Stimulated activated CD8-positive, alpha-beta memory T cell treated with anti-CD3 and anti-CD28 coated beads, Interleukin-15, amount 100 ng/mL, for 48 hours (primary cell): ENCODE measurements at places on chromosomes 13 and 19.

- DNase-seq, result no peak
These were observed 8.5 kb upstream of the STK24 start for GRCh38 chr13:98585398-98585754.

GRCh38 chr19:32771596-32771995 lies 52.0 kb downstream of the TDRD12 start:
- no peak for DNase-seq

DNA sequence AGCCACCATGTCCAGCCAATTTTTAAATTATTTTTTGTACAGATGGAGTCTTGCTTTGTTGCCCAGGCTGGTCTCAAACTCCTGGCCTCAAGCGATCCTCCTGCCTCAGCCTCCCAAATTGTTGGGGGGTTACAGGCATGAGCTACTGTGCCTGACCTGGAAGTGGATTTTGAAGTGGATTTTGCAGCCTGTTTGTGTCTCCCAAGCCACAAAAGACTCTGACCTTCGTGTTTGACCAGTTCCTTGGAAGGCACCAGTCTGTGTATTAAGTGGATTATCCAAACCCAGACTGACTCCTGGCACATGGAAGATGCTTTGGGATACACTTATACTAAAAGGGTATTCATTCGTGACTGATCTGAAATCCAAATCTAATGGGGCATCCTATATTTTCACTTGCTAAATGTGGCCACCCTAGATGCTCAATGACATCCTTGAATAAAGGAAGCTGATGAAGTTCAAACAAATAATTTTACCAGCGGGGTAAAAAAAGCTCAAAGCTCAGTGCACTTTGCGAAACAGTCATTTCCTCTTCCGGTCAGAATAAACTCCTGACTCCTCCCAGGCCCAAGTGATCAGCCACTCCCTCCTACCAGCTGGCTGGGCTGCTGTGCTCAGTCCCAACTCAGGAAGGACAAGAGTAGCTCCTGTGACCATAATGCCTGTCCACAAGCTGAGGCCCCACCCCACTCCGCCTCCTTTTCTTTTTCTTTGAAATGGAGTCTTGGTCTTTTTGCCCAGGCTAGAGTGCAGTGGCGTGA lies 32.6 kb upstream of the GATAD2A start:
- no peak for DNase-seq

DNA sequence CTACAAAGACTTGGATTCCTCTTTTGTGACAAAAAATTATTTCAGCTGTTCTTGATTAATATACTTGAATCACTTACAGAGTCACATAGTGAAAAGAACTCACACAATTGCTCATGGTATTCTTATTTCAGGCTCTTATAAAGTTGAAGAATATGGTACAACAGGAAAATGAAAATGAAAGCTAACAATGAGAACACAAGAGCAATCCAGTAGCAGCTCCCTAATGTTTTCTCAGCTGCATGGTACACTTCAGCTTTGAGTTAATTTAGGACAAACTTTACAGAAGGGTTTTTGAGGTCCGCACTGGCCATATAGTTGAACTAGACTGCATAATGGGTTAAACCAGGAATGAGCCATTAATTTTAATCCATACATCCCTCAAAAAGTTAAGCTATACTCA lies 1261.8 kb downstream of the SLITRK5 start:
- no peak for DNase-seq

DNA sequence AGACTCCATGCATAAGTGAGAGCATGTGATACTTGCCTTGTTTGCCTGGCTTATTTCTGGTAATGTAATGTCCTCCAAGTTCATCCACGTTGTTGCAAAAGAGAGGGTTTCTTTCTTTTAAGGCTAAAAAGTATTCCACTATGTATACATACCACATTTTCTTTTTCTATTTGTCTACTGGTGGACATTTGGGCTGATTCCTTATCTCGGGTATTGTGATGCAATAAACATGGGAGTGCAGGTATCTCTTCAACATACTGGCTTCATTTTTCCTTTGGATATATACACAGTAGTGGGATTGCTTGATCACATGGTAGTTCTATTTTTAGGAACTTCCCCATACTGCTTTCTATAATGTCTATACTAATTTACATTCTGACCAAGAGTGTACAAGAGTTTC lies 49.6 kb upstream of the EBPL start:
- no peak for DNase-seq

- no peak for DNase-seq
These were observed 52.0 kb downstream of the TINCR start for GRCh38 chr19:5515737-5516136.

DNA sequence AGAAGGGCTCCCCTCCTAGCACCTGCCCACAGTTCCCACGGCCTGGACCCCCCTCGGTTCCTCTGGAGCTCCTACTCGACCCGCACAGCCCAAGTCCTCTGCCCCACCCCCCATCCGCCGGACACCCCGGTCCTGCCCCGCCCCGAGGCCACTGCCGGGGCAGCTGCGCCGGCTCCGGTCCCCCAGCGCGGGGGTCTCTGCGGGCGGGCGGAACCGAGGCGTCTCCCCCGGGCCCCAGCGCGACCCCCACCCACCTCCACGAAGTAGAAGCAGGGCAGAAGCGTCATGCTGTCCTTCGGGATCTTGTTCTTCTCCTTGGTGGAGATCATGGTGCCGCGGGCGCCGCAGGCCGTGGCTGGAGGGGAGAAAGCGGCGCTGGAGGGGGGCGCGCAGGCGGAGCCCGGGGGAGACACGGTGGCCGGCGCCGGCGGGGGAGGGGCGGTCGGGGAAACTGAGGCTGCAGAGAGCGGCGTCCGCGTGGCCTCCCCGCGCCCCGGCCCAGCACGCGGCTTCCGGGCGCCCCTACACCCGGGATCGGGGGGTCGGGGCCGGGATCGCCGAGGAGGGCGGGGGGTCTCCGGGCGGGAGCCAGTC lies 427 bp downstream of the PLPPR3 start:
- DNase-seq, result no peak
